ENCODE measurements at places on chromosomes 11 and 22. TPM values are rescaled to one million over a fixed set of nuclear protein-coding genes. Genes with fewer than 3 reads are reported as not detected.

- DNase-seq = no peak
- no peak overlapping the region for H3K27ac ChIP-seq
- H3K27me3 ChIP-seq = no peaks in the 10 kb centered on the region
- no peaks in the 10 kb centered on the region for H3K4me1 ChIP-seq
Observed at GRCh38 chr11:104843150-104843836, 55.0 kb downstream of the CASP12 start.

- DNase-seq = no peak
- no peaks in the 10 kb centered on the region for H3K27me3 ChIP-seq
- H3K4me1 ChIP-seq = peaks cover 35% of the 10 kb centered on the region
Observed at GRCh38 chr11:4482445-4482844, at the start of gene OR52K1. TSS of gene OR52K1 (plus strand) at chr11:4482646. CDS start at chr11:4488901, 6,255 bp downstream.

DNA sequence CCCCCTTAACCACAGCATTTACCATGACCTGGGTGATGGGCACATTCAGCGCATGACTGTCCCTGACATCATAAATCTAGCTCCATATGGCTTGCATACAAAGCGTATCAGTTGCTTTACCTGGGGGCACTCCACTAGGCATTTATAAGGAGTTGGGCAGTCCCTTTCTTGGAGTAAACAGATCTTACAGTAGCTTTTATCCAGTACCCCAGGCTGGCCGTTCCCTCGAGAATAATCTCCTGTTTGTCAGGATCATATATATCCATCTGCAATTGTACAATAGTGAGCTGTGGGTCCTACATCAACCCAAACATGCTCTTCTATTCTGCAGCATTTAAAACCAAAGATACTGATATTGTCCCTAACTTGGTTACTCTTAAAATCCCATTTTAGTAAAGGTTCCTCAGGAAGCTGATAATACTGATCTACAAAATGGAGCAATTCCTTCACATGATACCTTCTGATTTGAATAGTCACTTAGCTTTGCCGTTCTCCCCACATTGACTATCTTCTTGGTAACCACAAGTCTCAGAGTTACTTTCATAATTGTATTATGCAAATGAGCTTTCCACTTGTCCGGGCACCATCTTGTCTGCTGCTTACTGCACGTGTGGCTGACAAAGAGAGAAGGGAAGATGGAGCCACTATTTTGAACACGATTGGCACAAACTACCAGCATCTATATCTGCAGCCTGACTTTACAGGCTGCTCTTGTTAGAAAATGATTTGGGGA is 205.0 kb downstream of the CWF19L2 start:
- no peaks in the 10 kb centered on the region for H3K27me3 ChIP-seq
- no peak for DNase-seq
- H3K4me3 ChIP-seq = no peak overlapping the region
- no peak overlapping the region for H3K27ac ChIP-seq

GRCh38 chr11:68186061-68186460 is 27.0 kb downstream of the KMT5B start:
- DNase-seq = no peak
- no peaks in the 10 kb centered on the region for H3K27me3 ChIP-seq
- H3K4me1 ChIP-seq = no peaks in the 10 kb centered on the region
- H3K4me3 ChIP-seq = no peak overlapping the region
- H3K36me3 ChIP-seq = peaks cover 57% of the 10 kb centered on the region
- H3K27ac ChIP-seq = no peak overlapping the region

Gene SIK3
- total RNA-seq = 15.6 TPM

Gene NAP1L4
- 186 TPM for total RNA-seq
